ENCODE measurements at places on chromosomes 16 and 17.
A peak's percentile ranks its signal among the peaks of the same experiment; 100 is the strongest.

DNA sequence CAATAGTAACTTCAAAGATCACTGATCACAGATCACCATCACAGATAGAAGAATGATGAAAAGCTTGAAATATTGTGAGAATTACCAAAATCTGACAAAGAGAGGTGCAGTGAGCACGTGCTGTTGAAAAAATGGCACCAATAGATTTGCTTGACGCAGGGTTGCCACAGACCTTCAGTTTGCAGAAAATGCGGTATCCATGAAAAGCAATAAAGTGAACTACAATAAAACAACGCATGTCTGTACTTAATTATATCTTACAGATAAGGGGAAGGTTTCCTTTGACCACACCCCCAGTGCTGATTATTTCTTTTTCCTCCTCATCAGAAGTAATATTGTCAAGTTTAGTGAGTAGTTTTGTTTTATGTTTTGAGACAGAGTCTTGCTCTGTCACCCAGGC lies 21.1 kb upstream of the PYDC1 start:
- DNase-seq, result no peak

GRCh38 chr16:50473356-50473945 lies 74.7 kb upstream of the NKD1 start:
- DNase-seq, result no peak

GRCh38 chr17:77369544-77369971 lies 228.8 kb downstream of the SEC14L1 start:
- DNase-seq, result no peak

DNA sequence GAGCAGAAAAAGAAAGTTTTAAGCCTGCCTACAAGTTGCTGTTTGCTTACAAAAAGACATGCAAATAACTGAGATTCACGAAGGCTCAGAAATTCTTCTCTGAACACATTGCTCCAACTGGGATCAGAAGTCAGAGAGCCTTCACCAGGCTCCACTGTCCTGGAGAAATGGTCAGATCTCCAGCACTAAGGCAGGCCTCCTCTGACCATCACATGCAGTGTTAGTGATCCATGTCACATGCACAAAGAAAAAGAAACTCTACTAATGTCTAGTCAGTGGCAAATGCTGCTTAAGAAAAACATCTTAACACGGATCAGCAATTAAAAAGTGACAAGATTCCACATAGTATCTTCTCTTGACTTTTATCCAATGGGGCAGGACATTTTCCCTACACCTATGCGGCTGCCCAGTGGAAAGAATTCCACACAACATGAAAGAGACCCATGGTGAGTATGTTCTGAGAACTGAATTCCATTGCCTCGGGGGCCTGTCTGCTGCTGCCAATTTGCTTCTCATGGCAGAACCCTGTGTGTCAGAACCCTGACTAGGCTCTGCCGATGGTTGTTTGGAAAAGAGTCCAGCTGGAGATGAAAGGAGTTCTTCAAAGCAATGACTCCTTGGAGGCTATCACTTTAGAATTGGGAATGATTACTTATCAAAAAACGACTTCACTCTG lies 96.6 kb downstream of the HIC1 start:
- no peak for DNase-seq

DNA sequence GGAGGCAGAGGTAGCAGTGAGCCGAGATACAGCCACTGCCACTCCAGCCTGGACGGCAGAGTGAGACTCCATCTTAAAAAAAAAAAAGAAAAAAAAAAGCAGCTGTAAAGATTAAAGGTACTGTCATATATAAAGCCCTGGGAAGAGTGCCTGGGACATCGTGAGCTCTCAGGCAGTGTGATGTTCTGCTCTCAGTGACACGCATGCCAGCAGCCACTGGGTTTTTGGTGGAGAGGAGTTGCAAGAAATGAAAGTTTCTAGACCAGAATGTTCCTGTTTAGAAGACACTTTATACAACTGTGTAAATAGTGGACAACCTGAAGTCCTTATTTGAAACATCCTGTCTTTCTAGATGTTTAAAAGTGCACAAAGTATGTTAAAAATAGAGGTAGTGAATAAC lies 213.2 kb downstream of the IRF8 start:
- DNase-seq, result no peak

DNA sequence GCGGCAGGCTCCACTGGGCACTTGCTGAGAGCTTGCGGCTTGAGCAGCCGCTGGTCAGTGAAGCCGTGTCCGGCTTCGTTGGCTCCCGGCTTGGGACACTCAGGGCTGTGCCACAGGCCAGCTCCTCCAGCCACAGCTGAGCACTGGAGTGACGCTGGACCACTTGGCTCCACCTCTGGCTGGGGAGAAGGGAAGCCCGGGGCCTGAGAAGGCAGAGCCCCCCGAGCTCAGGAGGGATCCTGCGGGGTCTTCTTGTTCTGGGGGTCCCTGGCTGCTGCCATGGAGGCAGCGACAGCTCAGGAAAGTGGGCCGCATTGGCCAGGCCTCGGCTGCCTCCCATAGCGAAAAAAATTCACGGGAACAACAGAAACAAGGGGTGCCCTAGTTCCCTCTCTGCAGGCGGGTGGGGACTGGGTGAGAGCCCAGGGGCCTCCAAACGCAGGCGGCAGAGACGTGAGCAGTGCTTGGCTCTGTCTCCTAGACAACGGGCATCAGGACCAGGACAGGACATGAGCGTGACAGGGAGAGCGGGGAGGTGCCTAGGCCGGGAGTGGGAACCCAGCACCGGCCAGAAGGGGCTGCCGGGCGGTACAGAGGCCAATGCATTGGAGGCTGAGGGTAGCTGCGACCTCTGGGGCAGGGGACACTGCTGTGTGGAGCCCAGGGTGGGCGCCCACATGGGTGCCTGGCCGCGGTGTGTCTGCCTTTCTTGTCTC lies 37.7 kb downstream of the SLC7A5 start:
- DNase-seq, result no peak

- DNase-seq, result no peak
Observed at GRCh38 chr17:75273977-75274708, 3.1 kb upstream of the MIF4GD start.

GRCh38 chr16:81810361-81810760 lies 31.3 kb downstream of the PLCG2 start:
- no peak for DNase-seq

GRCh38 chr16:89361751-89362539 lies 128.4 kb downstream of the ANKRD11 start:
- no peak for DNase-seq

DNA sequence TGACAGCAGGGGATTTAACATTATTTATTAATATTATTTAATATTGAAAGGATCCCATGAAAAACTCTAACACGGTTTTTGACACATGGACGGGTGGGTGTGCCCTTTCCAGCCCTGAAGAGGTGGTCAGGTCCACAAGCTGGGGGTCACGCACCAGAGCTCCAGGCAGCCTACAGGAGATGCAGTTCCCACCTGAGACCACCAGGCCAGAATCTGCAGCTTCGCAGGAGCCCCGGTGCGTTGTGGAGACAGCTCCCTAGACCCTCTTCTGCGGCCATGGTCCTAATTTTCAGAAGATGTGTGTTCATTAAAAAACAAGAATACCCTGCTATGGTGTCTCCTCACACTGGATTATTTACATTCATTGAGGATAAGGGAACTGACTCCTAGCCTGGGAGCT lies 331.1 kb downstream of the C16orf95 start:
- DNase-seq, result no peak

DNA sequence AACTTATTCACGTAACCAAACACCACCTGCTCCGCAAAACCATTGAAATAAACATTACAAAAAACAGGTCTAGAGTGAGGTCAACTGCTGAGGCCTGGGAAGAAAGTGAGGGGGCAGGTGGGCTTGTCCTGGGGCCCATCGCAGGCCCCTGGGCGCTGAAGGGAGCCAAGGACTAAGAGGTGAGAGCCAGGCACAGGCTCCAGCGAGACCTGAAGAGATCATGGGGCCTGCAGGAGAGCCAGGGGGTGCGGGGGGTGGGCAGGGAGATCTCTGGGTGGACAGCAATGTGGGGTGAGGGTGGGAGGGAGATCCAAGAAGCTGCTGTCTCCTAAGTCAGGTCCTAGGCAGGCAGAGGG lies 7.9 kb downstream of the ARHGAP27 start:
- no peak for DNase-seq

- no peak for DNase-seq
Observed at GRCh38 chr17:57682701-57683100, 62.4 kb downstream of the CCDC182 start.

DNA sequence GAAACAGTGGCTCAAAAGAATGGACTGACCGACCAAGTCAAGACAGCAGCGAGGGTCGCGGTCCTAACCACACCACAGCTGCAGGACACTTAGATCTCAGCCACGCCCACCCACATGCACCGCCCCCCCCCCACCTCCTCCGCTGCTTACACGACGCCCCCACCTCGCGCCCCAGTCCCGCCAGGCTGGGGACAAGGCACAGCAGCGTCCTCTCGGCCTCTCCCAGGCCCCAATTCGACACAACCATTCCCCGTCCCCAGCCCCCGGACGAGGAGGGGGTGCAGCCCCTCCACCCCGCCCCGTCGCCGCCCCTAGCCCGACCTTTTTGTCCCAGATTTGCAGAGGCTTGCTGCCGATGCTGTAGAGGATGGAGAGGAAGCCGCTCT lies 477 bp downstream of the CFAP20 start:
- DNase-seq, result no peak

DNA sequence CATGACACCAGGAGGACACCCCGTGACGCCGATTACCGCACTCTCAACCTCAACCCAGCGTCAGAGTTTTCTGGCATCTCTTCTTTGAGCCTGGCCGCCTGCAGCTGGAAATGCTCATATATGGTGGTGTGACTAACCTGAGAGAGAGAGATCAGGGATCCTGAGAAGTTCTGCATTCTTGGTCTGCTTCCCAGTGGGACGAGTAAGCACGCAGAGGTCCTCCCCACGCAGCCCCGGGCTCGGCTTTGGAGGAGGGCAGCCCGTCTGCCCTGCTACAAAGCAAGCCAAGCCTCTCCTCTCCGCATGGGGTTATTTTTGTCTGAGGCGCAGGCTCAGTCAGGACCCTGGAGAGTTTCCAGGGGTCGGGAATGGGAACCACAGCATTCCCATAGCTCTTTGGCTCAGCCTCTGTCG lies 16.5 kb downstream of the CRISPLD2 start:
- DNase-seq, result peak; percentile 95

DNA sequence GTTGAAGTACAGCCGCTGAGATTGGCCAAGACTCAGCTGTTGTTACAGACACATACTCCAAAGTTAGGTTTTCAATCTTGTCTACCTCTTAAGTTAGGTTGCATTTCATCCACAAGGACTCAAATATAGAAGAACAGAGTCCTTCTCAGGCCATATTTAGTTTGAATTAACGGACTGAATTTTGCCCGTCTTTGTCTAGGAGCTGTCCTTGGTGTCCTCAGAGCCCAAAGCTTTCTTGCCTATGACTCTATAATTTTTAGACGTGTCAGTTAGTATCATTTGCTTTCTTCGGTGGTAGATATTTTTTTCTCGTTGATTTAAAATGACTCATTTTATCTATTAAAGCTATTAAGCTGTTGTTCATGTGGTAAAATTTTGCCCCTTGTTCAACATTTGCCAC lies 403.2 kb downstream of the HS3ST3B1 start:
- no peak for DNase-seq

- no peak for DNase-seq
Observed at GRCh38 chr16:84673203-84673535, 24.9 kb downstream of the KLHL36 start.

- DNase-seq, result no peak
Observed at GRCh38 chr17:47981462-47981861, 10.5 kb downstream of the CDK5RAP3 start.

DNA sequence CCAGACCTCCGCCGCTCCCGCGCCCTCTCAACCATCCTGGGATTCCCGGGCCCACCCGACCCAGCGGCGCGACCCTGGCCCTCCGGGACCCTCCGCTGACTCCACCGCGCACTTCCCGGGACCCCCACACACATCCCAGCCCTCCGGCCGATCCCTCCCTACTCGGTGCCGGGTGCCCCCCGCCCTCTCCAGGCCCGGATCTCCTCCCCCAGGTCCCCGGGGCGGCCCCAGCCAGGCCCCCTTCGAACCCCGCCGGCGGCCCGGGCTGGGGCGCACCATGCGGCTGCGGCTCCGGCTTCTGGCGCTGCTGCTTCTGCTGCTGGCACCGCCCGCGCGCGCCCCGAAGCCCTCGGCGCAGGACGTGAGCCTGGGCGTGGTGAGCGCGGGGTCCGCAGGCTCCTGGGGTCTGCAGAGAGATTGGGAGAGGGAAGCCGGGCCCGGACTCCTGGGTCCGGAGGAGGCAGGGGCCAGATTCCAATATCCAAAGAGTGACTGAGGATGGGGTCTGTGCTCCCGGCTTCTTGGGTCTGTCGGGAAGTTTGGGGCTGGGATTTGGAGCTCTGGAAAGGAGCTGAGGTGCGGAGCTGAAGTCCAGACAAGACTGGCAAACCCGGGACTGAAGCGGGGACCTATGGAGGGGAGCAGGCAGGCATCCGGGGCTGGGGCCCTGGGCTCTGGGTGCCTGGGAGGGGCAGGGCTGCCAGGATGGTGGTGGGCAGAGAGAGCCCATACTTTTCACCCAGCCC lies 453 bp downstream of the MMP25 start:
- DNase-seq, result no peak

DNA sequence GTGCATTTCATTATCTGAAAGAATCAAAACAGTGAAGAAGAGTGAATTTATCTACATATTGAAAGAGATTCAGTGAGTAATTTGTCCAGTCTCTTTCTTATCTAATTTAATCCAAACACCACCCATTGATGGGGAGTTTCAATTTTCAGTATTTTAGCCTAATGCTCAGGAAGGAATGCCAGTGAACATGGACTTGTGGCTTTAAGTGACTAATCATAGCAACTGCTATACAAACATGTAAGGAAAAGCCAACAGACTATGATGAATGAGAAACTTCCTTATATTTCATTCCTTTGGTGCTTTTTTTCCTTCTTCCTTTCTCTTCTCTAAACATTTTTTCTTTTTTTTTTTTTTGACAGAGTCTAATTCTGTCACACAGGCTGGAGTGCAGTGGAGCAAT lies 885.8 kb downstream of the KCNJ2 start:
- no peak for DNase-seq

DNA sequence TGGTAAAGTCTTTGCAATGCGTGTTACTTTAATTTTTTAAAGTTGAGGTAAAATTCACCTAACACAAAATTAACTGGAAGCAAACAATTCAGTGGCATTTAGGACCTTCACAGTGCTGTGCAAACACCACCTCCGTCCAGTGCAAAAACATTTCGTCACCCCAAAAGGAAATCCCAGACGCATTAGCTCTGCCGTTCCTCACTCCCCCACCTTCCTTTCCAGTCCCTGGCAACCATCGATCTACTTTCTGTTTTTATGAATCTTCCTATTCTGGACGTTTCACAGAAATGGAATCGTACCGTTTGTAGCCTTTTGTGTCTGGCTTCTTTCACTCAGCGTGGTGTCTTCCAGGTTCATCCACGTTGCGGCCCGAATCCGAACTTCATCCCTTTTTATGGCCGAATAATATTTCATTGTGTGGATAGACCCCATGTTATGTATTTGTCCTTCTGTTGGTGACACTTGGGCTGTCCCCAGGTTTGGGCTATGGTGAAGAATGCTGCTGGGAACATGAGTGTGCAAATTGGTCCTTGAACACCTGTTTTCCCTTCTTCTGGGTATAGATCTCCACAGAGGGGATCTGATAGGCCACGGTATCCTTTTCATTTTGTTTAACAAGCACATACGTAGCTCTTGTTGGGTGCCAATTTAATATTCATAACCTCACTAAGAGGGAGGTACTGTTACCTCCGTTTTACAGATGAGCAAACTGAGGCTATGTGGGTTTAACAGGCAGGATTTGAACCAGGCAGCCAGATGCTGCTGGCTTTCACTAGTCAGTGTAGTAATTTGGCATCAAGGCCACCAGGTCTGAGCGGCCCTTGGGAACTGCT lies 232.0 kb upstream of the GSE1 start:
- DNase-seq, result no peak

GRCh38 chr16:49407873-49408550 lies 34.4 kb downstream of the C16orf78 start:
- peak; percentile 39 for DNase-seq

All from smooth muscle cell of the brain vasculature (primary cell).